ENCODE measurements at places on chromosomes 5 and 9. TPM values are rescaled to one million over a fixed set of nuclear protein-coding genes. Genes with fewer than 3 reads are reported as not detected.

GRCh38 chr9:124010665-124011321, 775 bp upstream of the LHX2 start:
- DNase-seq, result no peak

The OGN gene
- 82.7 TPM for polyA plus RNA-seq

DNA sequence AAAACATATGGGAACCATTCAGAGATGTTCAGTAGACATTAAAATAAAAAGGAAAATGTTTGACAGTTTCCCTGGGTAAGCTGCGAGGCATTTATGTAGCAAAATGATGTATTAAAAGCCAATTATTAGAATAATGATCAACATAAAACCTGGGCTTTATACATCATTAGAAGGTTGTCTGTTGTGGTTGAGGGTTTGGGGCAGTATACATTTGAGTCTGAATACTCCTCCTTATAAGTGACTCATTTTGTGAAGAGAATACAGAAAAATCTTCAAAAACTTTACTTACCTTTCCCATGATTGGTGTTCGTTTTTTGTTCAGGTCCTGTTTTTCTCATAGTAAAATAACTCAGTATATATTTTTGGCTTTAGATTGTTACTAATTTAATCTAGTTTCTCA, 119.5 kb downstream of the ZCCHC7 start:
- DNase-seq, result no peak

The KIF20A gene
- 41.9 TPM for polyA plus RNA-seq

- DNase-seq, result no peak
These were observed 1058.5 kb upstream of the DMAC1 start for GRCh38 chr9:8857926-8858595.

DNA sequence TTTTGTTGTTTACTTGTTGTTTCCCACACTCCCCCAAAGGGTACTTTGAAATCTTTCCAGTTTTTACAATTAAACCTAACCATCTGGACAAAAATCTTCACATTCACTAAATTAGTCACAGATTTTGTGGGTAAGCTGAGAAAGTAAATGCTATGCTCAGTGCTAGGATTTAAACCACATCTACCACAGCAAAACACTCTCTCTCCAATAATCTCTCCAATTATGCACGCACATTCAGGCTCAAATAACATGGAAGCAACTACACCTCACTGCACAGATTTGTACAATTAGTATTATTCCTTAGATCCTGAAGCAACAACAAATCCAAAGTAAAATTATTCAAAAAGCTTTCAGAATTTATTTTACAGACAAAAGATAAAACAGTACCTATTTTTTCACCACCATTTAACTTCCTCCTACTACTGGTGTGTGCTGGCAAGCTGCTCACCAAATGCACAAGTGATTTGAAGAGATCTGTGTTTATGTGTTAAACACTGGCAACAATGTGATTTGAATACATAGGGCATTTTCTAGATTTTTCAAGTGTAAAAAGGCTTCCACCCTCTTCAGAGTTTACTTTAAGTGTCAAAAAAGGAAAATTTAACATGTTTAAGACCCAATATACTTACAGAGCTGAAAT, 16.6 kb downstream of the ZNF608 start:
- DNase-seq, result no peak

The PROB1 gene
- 2.2 TPM for polyA plus RNA-seq

DNA sequence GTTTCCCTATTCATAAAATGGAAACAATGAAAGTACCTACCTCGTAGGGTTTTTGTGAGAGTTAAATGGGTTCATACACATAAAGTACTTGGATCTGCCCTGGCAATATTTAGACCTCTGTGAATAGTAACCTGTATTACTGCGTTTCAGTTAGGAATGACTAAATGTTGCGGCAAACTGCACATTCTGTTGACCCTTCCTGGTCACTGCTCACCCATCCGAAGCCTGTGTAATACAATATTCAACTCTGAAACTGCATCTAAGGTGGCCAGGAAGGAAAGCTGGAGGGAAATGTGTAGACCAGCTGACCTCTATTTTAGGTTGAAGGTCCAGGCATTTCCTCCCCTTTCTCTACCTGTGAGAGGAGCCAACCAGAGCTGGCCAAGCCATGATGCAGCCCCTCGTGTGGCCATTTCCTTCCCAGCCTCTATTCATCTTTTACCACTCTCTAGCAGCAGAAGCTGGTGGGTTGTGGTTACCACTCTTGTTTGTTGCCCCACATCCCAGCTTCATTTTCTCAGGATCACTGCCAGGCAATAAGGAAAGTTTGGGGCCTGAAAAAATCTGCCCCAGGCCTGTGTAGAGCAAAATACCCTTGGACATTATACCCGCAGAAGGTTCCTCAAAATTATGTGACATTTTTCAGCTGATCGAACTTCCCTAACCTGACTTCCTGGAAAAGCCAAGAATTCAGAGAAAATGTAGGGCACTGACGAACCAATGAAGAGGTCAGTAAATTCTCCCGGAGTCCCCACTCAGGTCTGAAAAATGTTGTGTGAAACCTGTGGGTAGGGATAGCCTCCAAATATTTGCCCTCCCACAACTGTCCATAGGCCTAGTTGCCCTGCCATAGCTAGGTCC, 20.5 kb upstream of the PDCD1LG2 start:
- DNase-seq, result no peak

DNA sequence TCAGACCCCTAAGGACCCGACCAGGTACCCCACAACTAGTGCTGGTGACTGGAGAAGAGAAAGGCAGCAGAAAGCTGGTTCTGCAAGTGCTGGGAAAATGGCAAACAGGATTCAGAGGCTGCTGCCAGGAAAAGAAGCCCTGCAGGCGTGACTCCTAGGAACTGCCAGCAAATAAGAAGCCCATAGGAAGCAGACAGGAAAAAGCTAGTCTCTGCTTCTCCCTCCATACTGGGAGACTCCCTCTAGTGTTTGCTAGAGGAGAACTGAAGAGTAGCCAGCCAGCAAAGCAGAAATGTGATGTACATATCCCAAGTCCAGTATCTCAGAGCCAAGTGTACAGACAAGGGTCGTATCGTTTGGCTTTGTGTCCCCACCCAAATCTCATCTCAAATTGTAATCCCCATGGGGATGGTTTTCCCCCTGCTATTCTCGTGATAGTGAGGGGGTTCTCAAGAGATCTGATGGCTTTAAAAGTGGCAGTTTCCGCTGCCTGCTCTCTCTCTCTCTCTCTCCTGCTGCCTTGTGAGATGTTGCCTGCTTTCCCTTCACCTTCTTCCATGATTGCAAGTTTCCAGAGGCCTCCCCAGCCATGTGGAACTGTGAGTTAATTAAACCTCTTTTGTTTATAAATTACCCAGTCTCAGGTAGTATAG, 38.1 kb upstream of the TUSC1 start:
- no peak for DNase-seq

DNA sequence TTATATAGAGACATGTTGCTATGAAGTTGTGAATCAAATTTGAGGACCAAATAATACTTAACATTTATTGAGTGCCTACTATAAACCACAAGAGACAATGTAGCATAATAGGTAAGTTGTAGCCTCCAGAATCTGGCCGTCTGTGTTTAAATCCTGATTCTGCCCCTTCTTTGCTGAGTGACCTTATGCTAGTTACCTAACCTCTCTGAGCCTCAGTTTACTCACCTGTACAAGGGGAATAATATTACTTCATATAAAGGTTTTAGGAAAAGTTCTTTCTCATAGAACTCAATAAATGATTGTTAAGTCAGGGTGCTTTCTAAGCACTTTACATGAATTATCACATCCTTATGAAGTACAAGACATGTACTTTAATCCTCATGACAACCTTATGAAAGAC, 120.6 kb downstream of the NDUFS4 start:
- no peak for DNase-seq

DNA sequence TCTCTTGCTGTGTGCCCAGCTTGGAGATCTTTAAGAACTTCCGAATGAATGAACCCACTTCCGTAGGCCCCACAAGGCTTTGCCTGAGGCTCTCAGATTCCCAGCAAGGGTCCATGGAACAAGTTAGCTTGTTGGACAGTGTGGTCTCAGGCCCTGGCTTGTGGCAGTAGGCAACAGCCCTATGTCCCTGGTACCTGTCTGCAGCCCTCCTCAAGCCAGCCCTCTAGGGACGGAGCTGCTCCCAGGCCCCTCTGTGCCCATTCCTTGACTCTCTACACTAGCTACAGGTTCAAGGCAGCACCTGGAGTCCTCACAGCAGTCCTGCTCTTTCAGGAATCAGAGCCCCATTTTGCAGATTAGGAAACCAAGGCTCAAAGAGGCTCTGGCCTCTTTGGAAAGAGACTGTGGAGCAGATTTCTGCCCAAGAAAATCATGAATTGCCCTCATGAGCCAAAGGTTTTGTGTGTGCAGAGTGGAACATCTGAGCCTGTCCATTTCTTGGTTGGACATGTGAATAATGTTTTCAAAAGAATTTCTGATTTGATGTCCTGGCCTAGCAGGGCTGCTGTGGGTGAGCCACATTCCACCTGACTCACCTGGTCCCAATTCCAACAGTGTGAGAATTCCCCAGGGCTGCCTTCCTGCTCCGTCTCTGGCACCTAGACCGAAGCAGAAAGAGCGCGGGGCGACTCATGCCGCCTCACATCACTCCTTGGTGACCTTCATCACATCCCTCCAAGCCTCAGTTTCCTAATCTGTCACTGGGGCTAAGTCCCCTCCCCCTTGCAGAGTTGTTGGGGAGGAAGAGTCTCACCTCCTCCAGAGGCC, 131.7 kb downstream of the BARX1 start:
- no peak for DNase-seq

The PTGS1 gene
- polyA plus RNA-seq, result 8.6 TPM

DNA sequence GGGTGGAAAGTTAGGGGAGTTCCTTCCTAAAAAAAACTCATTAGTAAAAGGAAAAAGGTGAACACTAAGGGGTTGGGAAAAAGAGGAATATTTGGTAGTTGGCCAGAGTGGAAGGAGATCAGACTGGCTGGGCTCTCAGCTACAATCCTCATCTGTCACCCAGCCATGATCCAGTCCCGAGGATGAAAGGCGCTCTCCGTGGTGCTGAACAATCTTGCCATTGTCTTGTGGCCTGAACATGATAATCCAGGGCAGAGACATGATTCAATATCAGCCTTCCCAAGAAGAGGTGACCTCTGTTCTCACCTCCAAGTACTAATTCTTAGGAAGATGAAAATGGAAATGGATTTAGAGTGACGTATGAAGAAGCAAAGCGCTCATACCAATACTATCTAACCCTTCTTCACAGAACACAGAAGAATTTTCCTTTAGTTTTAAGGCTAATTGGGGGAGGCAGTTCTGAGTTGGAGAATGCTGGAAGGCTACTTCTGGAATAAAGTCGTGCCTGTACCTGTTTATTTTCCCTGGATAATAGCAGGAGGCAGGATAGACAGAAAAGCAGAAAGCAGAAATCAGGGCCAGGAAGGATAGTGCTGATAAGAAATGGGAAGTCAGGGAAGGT, 36.6 kb upstream of the MYORG start:
- DNase-seq, result peak; percentile 72

The ZNF618 gene
- polyA plus RNA-seq, result 43.3 TPM

GRCh38 chr5:38290028-38290653, 31.8 kb downstream of the EGFLAM start:
- no peak for DNase-seq

The KIAA0825 gene
- 5.4 TPM for polyA plus RNA-seq

- peak; percentile 18 for DNase-seq
These were observed 601 bp downstream of the NNT start for GRCh38 chr5:43603344-43604217.

DNA sequence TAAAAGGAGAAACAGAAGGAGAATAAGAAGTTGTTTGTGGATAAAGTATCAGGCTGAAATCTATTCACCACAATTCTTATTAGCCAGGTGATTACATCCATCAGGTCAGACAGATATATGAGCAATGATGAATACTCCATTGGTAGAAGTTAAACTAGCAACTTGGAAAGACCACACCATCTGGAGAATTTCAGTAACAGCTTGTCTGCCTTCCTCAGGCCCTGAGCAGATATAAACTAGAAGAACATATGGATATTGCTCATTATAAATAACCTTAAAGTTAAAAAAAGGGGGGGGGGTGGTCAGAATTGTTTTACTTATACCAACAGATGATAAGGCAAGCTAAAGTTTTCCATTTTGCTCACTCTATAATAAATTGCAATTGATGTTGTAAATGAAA, 10.4 kb downstream of the DAB2 start:
- DNase-seq, result no peak

GRCh38 chr5:134145779-134146581, 30.8 kb downstream of the SKP1 start:
- peak; percentile 46 for DNase-seq

The SPATA31E1 gene
- 0.01 TPM for polyA plus RNA-seq

The SLC6A7 gene
- polyA plus RNA-seq, result 0.06 TPM

The DAB2 gene
- 192 TPM for polyA plus RNA-seq

GRCh38 chr9:114725930-114726329, 43.9 kb upstream of the TEX48 start:
- no peak for DNase-seq

DNA sequence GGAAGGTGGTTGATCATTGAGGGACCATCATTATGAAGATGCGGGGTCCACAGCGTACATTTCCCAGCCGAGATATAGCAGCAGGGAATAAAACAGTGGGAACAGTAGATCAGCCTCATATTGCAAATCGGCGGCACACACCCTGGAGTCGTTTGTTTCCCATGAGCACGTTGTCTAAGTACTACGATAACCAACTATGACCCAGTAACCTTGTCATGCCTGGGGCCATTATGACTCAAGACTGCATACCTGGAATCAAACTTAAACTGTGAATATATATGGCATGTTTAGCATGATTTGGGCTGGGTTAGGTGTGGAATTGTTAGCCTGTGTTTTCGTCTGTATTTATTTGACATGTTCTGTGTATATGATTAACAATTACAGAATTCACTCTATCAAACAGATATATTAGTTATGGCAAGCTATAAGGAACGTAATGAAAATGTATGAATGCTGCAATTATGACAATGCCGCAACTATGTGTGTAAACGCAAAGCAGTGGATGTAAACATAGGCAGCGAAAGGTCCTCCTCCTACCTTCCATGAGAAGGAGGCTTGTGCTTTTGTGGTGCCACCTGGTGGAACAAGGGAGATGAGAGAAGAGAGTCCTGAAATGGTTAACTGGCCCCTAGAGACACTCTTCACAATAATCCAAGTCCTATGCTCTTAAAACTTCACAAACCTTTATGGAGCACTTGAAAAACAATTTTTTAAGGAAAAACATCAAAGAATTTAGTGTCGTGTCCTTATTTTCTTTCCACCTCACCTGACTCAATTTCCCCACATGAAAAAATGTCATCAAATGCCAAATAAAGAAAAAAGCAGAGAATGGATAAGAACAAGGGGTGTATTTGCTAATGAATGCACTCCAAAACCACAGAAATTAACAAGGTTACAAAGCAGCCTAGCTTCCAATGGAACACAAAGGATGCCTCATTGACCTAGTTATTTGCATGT, 47.1 kb downstream of the SEMA5A start:
- no peak for DNase-seq

The PCDHGA7 gene
- 2.1 TPM for polyA plus RNA-seq

The SPATA31A3 gene
- not detected for polyA plus RNA-seq

- no peak for DNase-seq
These were observed 31.7 kb downstream of the IL33 start for GRCh38 chr9:6247266-6247665.

The INSL4 gene
- polyA plus RNA-seq, result not detected

- no peak for DNase-seq
These were observed 73.4 kb upstream of the NR4A3 start for GRCh38 chr9:99748266-99748665.

The ZDHHC11 gene
- polyA plus RNA-seq, result 6.4 TPM

- no peak for DNase-seq
These were observed 232.3 kb downstream of the IRX2 start for GRCh38 chr5:2519153-2519552.
